ENCODE measurements at places on chromosomes 5 and 9. TPM values are rescaled to one million over a fixed set of nuclear protein-coding genes. Genes with fewer than 3 reads are reported as not detected.

The DPYSL3 gene
- 35.4 TPM for total RNA-seq

The PCDHGA6 gene
- total RNA-seq, result 1.7 TPM

The PCDHB15 gene
- 1.4 TPM for total RNA-seq

The TLX3 gene
- total RNA-seq, result not detected

The BTNL3 gene
- not detected for total RNA-seq
